ENCODE measurements at places on chromosomes 3 and 15.

DNA sequence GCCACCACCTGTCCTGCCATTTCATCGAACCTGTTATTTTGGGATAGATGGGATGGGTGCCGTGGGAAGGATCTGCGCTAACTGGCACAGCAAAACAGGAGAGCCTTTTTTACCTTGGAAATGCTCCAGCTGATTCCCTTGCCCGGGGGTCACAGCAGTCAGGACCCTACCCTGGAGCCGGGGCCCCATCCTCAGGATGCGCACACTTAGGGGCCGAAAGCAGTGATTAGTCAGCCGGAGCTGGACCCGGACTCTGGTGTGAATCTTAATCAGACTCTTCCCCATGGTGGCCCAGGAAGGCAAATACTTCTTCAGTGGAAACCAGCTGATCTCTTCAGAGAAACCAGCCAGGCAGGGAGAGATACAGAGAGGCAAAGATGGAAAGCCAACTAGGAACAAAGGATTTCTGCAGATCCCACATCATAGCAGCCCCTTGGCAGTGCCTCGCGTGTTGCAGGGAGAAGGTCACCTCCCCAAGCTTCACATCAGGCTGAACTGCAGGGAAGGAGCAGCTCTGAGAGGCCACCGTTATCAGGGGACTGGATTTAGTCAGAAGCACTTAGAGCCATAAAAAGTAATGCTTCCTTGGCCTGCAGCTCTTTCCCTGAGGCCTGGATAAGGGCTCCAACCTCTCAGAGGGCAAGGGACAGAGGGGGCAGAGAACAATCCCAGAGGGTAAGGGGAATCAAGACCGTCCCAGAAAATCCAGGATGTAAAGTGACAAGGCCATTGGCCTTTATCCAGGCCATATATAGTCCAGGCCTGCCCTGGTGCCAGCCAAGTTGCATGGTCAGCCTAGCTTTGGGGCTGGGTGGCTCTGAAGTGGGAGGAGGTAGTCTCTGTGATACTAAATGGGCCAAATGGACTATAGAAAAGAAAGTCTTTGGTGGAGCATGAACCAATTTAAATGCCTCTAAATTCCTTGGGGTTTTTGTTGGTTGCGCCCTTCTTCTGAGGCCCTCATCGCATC lies 52.9 kb downstream of the WDR76 start:
- no peak for DNase-seq

- no peak for DNase-seq
Observed at GRCh38 chr3:141065258-141065657, 14.1 kb downstream of the SPSB4 start.

DNA sequence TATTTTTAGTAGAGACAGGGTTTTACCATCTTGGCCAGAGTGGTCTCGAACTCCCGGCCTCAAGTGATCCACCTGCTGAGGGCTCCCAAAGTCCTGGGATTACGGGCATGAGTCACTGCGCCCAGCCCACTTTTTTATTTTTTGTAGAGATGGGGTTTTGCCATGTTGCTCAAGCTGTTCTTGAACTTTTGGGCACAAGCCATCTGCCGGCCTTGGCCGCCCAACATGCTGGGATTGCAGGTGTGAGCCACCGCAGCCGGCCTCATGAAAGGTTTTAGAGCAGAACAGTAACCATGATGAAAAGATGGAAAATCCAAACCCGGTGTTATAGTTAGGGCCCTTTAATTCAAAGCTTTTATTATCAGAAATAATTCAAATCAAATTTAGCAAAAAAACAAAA lies 15.6 kb upstream of the MB21D2 start:
- DNase-seq: no peak

DNA sequence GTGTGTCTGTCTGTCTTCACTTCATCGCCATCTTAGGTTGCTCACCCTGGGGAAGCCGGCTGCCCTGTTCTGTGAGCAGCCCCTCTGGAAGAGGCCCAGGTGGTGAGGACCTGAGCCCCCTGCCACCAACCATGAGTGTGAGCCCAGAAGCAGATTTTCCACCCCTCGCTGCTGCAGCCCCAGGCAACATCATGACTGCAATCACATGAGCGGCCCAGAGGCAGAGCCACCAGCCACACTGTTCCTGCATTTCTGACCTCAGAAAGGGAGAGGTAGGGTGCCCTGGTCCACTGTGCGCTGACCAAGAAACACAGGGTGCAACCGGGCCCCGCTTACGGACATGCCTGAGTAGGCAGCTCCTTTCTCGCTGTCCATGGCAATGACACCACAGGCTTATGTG lies 92.3 kb upstream of the IQSEC1 start:
- no peak for DNase-seq

- no peak for DNase-seq
Observed at GRCh38 chr3:192487033-192487432, 240.3 kb downstream of the FGF12 start.

DNA sequence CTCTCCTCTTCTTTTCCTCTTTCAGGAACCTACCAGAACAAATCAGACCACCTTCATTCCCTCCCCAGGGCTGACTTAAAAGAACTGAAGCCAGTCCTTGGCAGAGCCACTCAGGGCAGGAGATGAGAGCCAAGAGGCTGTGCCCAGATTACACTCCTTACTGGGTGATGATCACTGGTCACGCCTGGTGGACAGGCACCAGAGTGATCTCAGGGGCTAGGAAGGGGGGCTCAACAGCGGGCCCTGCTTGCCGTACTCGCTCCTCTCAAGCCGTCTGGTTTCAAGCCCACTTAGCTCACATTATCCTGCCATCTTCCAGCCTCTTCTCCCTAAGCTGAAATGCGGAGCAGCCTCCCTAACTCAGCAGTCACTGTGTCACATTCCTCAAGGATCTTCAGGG lies 1.7 kb upstream of the FAH start:
- no peak for DNase-seq

DNA sequence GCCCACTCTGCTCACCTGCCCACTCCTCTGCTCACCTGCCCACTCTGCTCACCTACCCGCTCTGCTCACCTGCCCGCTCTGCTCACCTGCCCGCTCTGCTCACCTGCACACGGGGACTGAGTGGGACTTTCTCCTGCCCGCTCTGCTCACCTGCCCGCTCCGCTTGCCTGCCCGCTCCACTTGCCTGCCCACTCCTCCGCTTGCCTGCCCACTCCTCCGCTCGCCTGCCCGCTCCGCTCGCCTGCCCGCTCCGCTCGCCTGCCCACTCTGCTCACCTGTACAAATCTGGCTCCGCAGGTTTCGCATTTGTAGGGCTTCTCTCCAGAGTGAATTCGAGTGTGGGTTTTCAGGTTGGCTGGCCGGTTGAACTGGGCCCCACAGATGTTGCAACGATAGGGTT lies 20.0 kb downstream of the BCL6 start:
- no peak for DNase-seq

DNA sequence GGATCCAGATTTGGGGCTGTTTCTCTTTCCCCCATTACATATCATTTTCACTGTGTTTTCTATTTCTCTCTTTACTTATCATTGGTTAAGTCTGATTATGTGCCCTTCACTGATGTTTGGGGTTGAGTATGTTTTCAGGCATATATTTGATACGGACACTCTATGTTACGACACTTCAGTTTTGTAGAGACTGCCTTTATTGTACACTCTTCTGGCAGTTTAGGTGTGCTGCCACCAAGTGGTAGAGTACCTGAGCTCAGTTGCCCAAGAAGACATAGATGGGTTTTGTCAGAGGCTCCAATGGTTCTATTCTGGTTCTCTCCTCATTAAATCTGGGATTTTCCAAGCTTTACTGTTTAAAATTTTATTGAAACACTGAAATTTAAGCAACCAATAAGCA lies 255.0 kb upstream of the ROPN1 start:
- DNase-seq: no peak

GRCh38 chr3:110623571-110623970 lies 448.0 kb upstream of the NECTIN3 start:
- DNase-seq: no peak

GRCh38 chr3:12854565-12854964 lies 13.2 kb upstream of the RPL32 start:
- DNase-seq: no peak

DNA sequence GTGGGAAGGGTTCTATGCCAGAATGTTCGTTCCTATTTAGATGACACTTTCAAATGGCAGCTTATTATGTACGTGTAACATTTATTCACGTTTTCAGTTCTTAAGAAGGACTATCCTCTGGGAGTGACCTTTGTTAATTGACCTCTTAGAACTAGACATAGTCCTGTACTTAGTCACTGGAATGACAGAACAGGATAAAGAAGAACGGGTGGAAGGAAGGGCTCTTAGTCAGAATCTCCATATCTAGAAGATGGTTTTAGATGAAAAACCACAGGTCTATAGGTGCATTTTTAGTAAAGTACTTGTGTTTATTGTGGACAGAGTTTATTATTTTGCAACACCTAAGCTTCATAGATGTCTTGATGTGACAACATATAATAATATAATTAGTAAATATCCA lies 6.5 kb downstream of the METTL6 start:
- DNase-seq: no peak

- DNase-seq: no peak
Observed at GRCh38 chr3:9986230-9986725, 363 bp downstream of the EMC3 start.

- DNase-seq: no peak
Observed at GRCh38 chr3:145448436-145448835, 712.5 kb downstream of the PLOD2 start.

DNA sequence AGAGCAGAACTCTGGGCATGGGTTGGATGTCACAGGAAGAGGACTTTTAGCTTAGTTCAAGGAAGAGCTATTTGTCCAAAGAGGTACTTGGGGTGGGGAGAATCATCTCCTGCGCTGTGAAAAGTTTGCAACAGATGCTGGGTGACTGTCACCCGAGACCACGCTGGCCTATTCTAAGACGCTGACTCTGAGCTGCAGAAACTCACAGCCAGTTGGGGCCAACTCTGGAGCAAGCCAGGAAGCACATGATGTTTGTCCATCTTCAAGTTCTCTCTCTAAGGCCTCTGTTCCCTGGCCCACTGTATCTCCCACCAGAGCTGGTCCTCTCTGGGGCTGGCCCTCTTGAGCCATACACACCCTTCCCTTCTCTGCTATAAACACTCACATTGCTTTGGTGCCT lies 17.9 kb upstream of the CDCP1 start:
- no peak for DNase-seq

DNA sequence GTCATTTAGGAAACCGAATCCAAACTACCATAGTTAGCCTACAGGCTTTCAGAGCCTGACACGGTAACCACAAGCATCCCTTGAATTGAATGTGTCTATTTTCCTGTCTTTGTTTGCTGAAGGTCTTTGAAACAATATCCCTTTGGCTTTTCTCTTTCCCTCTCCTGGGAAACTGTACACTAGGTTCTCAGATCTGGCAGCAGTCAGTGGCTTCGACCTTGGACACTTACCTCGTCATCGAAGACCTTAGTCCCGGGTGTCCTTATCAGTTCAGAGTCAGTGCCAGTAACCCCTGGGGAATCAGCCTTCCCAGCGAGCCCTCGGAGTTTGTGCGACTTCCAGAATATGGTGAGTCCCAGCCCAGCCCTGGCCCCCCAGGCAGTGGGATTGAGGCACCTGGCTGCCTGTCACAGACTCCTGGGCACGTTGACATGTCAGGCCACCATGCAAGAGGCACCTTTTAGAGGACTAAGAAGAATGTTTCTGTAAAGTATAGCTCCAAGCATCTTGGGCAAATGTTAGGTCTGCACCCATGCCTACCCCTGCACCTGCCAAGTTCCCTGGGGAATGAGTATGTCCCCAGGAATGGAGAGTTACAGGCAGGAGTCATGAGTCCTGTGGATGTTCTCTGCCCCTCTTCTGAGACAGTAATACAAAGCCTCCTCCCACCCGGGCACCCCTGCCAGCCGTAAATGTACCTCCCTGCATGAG lies 30.4 kb upstream of the UMPS start:
- no peak for DNase-seq

GRCh38 chr3:173467501-173467900 lies 70.0 kb downstream of the NLGN1 start:
- no peak for DNase-seq

DNA sequence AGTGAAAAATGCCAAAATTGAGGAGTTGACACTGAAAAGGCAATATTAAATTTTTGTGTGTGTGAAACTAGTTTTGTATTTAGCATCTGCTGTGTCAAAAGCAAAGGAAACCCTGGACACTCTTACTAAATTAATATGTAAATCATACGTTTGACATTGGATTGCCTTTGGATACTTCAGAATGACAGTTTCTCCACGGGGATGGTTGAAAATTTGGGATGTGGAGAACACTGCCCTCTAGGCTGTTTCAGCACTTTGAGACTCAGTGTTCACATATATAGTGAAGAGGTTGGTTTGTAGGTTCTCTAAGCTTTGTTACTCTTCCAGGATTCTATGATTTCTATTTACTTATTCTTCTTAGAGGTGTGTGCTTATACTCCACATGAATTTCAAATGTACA lies 3.0 kb downstream of the ROBO2 start:
- DNase-seq: peak; percentile 20

DNA sequence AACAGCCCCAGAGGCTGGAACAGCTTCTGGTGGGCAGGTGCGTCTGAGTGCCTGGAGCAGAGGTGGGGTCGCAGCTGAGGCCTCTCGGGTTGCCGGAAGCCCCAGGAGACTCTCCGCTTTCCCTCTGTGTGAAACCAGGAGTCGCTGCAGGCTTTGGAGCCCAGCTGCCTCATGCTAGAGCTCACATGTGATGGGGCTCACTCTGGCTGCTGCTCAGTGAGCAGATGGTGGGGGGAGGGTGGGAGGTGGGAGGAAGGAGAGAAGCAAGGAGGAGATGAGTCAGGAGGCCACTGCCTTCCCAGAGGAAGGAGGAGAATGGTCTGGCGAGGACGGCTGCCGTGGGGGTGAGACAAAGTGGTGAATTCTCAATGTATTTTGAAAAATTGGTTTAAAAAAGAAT lies 290.1 kb upstream of the CHRNA7 start:
- DNase-seq: peak; percentile 62

- DNase-seq: no peak
Observed at GRCh38 chr3:125059488-125060245, 3.9 kb upstream of the HEG1 start.

DNA sequence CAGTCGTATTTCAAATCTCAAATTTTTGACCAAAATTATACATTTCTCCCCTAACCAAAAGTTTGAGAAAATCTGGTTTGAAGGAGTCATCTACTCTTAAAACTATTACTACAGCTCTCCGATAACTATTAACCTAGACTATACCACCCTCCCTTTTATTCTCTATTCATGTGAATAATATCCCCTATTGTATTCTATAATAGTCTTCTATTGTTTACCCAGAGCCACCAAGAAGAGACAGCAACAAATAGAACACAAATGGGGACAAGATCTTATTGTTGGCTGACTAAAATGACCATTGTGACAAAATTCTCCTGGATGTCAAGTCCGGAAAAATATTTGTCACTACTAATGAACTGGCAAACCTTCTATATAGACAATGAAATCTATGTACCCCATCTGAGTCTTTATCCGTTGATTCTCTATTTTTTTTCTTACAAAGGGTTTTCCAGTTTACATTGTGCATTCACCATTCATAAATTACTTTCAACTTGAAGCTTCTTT lies 618.0 kb downstream of the CADM2 start:
- no peak for DNase-seq

DNA sequence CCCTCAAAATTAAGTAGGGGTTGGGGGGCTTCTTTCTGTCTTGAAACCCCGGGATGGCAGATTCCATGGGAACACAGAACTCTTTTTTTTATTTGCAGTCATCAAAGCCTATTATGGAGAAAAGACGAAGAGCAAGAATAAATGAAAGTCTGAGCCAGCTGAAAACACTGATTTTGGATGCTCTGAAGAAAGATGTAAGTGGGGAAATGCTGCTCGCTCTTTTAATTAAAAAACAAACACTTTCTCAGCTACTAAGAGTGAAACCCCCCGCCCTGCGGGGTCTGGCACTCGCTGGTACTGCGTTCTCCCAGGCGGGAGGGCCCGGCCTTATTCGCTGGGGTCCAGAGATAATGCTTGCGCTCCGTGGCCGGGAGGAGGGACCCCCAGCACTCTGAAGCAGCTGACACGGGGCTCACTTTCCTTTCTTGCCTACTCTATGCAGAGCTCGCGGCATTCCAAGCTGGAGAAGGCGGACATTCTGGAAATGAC lies 615 bp downstream of the HES1 start:
- peak; percentile 20 for DNase-seq

All from fibroblast of skin of scalp (primary cell).